ENCODE measurements at places on chromosomes 12 and 14. TPM values are rescaled to one million over a fixed set of nuclear protein-coding genes. Genes with fewer than 3 reads are reported as not detected.
A peak's percentile ranks its signal among the peaks of the same experiment; 100 is the strongest.

The MYF6 gene
- total RNA-seq, result not detected

The KLRK1 gene
- total RNA-seq, result 117 TPM

The RNU4-1 gene
- 1,409 TPM for total RNA-seq

The IL23A gene
- 3.5 TPM for total RNA-seq

The GPR84 gene
- 0.32 TPM for total RNA-seq

The OR6J1 gene
- total RNA-seq, result not detected

The TC2N gene
- total RNA-seq, result 120 TPM

The KLRB1 gene
- 6.0 TPM for total RNA-seq

The SVOP gene
- not detected for total RNA-seq

DNA sequence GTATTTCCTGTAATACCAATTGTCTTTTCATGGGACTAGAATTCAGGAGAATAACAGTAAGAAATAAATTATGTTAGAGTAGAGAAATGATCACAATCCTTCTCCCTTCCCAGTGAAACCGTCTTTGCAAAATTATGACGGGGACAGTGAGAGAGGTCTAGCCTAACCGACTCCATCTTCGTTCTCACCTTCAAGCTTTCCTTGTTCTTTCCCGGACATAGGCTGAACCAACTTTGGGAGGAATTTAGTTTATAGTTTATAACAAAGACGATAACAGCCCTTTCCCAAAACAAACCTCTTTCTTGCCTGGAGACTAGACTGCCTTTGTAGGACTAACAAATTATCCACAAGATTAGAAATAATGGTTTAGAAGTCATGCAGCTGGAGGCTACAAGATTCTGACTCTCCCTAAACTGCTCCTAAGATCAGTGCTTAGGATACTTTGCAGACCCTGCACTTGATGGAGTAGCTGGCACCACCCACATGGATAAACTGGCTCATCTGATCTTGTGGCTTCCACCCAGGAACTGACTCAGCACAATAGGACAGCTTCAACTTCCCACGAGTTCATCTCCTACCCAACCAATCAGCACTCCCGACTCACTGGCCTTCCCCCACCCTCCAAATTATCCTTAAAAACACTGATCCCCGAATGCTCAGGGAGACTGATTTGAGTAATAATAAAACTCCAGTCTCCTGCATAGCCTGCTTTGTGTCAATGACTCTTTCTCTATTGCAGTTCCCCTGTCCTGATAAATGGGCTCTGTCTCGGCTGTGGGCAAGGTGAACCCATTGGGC lies 521.2 kb upstream of the TBX3 start:
- no peak for DNase-seq

DNA sequence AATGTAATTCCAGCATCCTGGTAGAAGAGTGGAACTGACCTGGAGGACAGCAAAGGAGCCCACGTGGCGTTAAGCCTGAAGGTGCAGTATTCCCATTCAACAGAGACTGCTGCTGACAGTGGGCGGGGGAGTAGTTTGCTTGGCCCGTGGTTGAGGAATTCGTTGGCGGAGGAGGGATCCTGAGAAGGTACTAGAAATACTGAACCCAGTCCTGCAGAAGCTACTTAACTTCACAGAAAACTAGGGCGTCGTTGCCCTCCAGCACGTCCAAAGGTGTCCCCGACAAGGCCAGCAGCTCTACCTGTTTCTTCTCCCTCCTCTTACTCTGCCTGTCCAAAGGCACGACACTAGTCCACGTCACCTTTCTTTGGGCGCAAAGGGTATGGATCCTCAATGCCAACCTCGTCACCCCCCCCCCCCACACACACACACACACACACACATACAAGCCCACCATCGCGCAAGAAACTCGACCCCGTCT lies 303 bp downstream of the PUS7L start:
- DNase-seq, result no peak

GRCh38 chr12:122876731-122877130 lies 19.2 kb downstream of the VPS37B start:
- no peak for DNase-seq

DNA sequence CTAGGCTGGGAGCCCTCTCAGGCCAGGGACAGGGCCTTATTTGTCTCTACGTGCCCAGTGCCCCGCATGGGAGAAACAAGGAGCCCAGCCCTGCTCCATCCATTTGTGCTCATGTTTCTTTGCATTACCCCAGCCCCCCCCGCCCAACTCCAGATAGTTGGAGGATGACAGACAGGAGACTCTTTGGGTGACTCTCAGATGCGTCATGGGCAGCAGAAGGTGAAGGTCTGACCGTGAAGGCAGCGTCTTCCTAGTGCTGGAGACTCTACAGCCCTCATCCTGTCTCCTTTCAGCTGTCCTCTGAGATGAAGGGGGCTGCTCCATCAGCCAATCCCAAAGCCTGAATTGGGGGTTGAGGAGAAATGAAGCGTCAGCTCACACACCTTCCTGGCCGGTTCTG lies 283 bp upstream of the PSMB11 start:
- DNase-seq, result no peak

DNA sequence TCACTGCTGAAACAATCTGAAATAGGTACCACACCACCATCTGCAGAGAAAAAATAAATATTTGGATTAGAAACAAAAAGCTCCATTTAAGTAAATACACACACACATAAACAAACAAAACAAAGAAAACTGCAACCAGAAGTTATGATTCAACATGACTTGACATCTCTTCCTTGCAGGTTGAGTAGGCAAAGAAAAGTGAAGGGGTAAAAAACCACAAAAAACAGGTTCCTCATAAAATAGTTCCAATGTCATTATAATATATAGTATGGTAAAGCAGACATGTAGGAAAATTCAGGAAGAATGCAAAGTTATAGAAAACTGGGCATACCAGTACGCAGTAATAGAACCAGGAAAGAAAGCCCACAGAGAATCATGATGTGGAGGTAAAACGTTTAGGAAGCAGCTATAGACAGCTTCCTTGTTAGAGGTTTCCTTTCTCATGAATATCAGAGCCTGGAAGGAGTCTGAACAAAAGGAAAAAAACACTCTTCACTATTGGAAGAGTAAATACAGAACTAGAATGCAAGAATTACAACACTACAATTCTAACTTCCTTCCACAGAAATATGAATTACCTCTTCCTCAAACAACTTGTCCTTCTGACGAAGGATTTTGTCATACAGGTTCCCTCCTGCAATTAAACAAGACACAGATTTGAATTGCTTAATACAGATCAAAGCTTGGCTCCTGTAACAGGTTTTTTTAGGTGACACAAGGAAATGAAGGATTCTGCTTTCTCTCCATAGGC lies 6.1 kb downstream of the NEK9 start:
- DNase-seq, result no peak

GRCh38 chr12:11652351-11653040 lies 3.0 kb downstream of the ETV6 start:
- peak; percentile 26 for DNase-seq

DNA sequence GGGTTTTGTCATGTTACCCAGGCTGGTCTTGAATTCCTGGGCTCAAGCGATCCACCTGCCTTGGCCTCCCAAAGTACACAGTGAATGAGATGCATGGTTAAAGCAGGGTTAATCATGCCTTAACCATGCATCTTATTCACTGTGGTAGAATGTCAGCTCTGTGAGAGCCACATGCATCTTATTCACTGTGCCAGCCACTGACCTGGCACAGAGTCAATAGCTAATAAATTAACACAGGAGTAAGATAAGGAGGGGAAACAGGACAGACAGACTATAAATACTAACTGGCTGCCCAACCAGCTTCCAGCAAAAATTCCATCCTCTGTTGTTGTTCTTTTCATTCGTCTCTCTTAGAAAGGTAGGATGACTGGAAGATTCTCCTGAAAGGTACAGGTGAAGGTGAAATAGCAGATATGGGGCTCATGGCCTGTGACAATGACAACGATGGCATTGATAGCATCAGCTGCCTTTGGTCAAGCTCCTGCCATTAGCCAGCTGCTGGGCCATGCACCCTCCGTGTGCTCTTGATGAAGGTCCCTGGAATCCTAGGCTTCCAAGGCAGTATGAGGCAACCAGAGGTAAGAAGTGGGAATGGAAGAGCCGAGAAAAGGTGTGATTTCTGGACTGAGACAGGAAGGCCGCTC lies 76.6 kb downstream of the ZNF664 start:
- DNase-seq, result no peak

GRCh38 chr12:40192704-40193255 lies 32.0 kb upstream of the LRRK2 start:
- peak; percentile 68 for DNase-seq

- DNase-seq, result no peak
These were observed 179.0 kb downstream of the RIMBP2 start for GRCh38 chr12:130537051-130537450.

DNA sequence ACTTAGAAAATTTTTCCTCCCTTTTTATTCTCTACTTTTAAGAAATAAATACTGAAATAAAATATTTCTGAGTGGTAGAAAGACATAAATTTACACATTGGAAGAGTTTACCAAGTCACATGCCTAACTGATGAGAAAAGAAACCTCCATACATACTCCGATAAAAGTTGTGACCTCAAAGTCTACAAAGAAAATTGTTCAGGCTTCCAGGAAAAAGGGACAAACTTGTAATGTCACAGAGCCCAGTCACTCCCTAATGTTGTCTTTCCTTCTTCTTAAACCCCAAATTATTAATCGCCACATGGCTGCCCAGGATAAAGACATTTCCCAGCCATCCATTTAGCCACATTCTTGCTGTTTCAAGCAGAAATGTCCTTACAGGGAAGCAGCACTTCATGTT lies 455.3 kb downstream of the MDGA2 start:
- no peak for DNase-seq

DNA sequence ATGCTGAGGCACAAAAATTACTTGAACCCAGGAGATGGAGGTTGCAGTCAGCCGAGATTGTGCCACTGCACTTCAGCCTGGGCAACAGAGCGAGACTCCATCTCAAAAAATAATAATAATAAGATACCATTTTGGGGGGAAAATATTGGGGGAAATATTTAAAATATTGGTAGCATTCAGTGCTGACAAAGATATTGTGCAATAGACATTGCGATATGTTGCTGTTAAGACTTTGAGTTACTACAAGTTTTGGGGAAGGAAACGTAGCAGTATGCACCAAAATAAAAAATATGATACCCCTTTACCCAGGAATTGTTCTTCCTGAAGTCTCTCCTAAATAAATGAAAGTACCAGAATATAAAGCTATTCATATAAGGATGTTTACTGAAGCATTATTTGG lies 37.7 kb upstream of the MYBPC1 start:
- no peak for DNase-seq

DNA sequence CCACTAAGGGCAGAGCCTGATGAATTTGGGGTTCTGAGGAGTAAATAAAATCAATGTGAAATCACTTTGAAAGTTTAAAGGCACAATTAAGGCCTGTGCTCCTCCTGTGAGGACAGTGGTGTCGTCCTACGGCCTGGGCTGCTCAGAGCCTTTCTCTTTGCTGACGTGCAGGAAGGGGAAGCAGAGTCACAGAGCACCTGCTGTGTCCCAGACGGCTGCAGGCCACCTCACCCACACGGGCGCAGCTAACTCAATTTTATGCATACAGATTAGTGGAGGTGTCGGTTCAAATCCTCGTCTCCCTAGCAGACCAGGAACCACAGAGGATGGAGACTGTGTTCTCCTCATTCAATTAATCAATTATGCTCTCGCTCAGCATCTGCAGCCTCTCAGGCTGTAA lies 11.4 kb upstream of the DLK1 start:
- no peak for DNase-seq

All from activated CD8-positive, alpha-beta T cell treated with anti-CD3 and anti-CD28 coated beads, Interleukin-2, amount 10 ng/mL, durations not matched to agents 7 days and 5 days (primary cell).